ENCODE measurements at places on chromosomes 11 and 22.

- no peak for DNase-seq
These were observed 35.2 kb upstream of the RRM1 start for GRCh38 chr11:4059424-4059823.

DNA sequence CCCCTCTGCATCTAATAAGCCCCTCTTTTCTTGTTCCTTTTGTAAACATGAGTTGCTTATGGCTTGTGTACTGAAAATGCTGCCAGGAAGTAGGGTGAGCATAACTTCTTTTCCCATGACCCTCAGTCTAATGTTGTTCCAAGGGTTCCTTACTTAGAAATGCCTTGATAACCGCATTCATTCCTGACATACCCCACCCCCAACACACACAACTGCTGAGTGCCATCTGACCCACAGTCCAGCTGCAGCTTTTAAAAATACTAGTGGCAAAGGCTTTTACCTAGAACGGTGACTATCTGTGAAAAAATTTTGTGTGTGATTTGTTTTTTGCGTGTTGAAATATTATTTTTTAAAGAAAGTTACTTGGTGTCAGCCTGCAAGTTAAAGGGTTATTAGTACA is 52.6 kb downstream of the ARHGAP42 start:
- DNase-seq: no peak

DNA sequence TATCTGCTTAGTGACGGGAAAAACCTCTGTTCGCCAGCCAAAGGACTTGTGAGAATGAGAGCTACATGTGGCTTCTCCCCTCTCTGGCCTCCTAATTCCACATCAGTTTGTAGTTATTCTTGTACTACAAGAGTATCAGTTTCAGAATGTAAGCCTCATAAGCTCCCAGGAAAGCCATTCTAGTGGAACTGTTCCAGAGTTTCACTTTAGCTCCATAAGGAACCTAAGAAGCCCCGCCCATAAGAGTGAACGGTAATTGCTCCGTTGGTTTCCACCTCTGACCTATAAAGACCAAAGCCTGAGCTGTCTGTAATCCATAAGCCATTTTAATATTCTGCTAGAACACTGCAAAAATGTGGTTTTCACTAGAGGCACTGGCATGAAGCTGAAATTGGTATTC is 53.0 kb downstream of the SIK3 start:
- no peak for DNase-seq

DNA sequence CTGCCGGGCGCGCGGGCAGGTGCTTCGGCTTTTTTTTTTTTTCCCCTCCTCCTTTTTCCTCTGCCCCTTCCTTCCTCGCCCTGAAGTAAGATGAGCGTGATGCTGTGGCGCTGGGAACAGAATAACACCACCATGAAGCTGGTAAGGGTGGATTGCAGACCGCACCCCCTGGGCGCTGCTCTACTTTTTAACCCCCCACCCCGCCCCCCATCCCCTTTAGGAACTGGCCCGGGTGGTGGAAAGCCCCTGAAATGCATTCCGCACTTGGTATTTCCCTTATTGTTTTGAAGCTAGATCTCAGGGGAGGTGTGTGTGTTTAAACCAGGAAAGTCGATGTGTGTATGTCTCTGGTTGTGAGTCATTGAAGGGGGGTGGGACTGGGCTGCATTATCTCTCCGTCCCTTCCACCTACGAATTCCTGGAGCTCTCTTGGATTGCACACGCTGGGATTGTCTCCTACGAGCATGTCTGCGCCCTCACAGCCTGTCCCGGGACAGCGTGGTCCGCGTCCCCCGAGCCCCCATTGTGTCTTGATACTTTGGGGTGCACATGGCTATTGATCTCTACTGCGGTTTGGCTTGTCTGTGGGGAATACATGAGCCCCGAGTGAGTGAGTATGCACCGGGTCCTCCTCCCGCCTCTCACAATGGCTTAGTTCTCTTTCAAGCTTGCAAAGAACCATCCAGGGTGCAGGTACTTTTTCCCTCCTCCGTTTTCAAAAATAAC is 64.9 kb downstream of the NAV2 start:
- DNase-seq: no peak

GRCh38 chr22:50031189-50032091 is 18.9 kb upstream of the IL17REL start:
- DNase-seq: no peak

GRCh38 chr11:28793282-28793738 is 685.1 kb downstream of the METTL15 start:
- no peak for DNase-seq

GRCh38 chr11:94794287-94795168 is 26.4 kb downstream of the AMOTL1 start:
- no peak for DNase-seq

GRCh38 chr11:45275828-45276227 is 10.3 kb downstream of the SYT13 start:
- DNase-seq: no peak

DNA sequence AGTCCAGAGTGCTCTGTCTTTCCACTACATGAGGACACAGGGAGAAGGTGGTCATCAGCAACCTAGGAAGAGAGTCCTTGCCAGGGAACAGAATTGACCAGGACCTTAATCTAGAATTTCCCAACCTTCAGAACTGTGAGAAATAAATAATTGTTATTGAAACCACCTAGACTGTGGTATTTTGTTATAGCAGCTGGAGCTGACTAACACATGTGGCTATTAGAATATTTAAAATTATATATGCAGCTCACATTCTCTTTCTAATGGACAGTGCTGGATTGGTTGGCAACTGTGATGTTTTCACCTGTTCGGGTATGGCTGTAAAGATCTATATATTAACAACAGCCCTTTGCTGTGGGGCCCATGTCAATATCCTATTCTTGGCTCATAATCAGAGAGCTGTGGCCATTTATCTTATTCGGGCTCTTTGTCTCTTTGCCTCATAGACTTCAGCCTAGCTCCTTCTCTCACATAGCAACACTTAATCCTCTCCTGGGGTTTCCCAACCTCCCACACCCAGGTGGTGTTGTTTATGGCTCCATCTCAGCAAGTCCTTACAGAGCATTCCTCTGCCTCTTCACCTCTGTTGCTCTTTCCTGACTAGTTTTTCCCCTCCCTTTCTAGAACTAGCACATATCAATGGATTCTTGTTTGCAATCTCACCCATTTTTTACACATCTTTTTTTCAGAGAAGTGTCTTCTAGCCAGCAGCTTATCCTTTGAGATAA is 46.4 kb upstream of the AMOTL1 start:
- DNase-seq: no peak

Measured in stimulated activated CD8-positive, alpha-beta memory T cell treated with anti-CD3 and anti-CD28 coated beads, Interleukin-15, amount 100 ng/mL, for 24 hours (primary cell).